ENCODE measurements at places on chromosomes 2 and 18.
A peak's percentile ranks its signal among the peaks of the same experiment; 100 is the strongest.

DNA sequence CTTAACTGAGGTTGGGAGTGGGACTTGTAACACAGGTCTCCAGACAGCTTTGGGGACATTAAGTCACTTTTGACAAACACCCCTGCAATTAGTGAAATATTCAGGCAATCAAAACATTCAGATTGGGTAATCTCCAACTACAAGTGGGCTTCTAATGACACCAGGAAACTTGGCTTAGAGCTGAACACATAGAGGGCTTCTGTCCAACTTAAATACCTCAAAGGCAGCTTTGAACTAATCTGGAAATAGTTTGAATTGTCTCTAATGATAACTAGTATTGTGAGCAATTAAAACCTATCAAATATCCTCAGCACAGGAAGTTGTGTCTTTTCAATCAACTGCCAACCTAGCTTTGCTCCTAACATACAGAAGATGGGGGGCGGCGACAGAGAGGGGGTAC lies 5.1 kb upstream of the ASPRV1 start:
- H3K4me3 ChIP-seq = no peak overlapping the region
- DNase-seq = no peak
- no peaks in the 10 kb centered on the region for H3K4me1 ChIP-seq
- H3K27ac ChIP-seq = no peak overlapping the region

DNA sequence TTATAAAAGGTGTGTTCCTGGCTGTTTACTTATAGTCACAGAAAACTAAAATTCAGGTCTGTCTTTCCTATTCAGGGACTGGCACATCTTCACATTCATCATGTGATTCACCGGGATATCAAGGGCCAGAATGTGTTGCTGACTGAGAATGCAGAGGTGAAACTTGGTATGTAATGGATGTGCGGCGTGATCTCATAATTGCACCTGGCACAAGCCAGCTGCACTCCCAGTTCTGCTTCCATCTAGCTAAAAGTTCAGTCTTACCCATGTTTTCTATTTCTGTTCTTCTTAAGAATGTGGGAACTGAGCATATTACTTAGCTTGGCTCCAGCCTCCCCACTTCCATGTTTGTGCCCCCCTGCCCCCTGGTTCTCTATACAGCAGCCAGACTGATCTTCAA lies 131.9 kb downstream of the MAP4K4 start:
- no peaks in the 10 kb centered on the region for H3K27me3 ChIP-seq
- H3K27ac ChIP-seq = no peak overlapping the region
- no peak for DNase-seq
- no peak overlapping the region for H3K4me3 ChIP-seq
- H3K36me3 ChIP-seq = peaks cover 6% of the 10 kb centered on the region

- H3K4me1 ChIP-seq = no peaks in the 10 kb centered on the region
- no peak overlapping the region for H3K4me3 ChIP-seq
- H3K27me3 ChIP-seq = no peaks in the 10 kb centered on the region
These were observed 6.4 kb downstream of the BAZ2B start for GRCh38 chr2:159609811-159610549.

GRCh38 chr2:65579506-65580235 lies 147.3 kb upstream of the SPRED2 start:
- DNase-seq = no peak
- H3K27ac ChIP-seq = no peak overlapping the region
- no peaks in the 10 kb centered on the region for H3K27me3 ChIP-seq
- H3K36me3 ChIP-seq = no peaks in the 10 kb centered on the region

- H3K4me3 ChIP-seq = no peak overlapping the region
- H3K27ac ChIP-seq = no peak overlapping the region
- H3K27me3 ChIP-seq = no peaks in the 10 kb centered on the region
- no peak for DNase-seq
- no peaks in the 10 kb centered on the region for H3K36me3 ChIP-seq
These were observed 15.1 kb downstream of the CYS1 start for GRCh38 chr2:10064932-10065772.

DNA sequence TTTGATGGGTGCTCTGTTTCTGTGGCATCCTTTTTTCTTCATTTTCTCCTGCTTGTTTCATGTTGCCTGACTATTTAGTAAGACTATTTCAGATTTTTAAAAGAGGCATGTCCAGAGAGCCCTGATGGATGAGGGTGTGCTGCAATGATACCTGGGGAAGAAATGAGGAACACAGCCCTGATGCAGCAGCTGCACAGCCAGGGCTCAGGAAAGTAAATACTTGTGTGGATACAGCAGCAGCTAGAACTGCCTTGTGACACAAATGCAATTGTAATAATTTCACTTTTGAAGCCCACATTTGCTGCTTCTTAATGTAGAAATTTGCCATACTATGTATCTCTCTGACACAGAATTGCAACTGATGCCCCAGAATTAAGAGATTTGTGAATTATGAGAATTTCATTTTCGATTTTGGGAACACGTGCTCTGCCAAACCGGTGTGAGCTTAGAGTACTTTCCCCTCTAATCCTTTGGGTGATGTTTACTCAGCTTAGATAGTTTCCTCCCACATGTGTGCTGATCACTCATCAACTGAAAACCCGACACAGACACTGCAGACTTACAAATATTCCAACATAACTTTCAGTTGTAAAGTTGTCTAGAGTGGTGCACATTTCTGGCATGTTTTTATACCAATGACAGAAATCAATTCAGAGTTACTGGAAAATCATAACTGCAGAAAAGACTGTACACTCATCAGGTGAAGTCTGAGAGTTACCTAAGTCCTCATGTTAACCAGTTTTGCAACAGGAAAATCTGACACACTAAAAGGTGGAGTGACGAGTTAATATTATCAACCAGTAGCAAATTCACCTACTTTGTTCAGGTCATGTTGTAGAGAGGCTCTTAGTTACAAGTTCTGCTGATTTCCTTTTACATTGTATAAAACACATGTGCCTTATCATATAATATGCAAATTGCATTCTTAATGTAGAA lies 383.4 kb downstream of the CBLN2 start:
- H3K27me3 ChIP-seq = no peaks in the 10 kb centered on the region
- H3K4me3 ChIP-seq = no peak overlapping the region
- no peaks in the 10 kb centered on the region for H3K4me1 ChIP-seq
- no peak overlapping the region for H3K27ac ChIP-seq
- no peaks in the 10 kb centered on the region for H3K36me3 ChIP-seq

DNA sequence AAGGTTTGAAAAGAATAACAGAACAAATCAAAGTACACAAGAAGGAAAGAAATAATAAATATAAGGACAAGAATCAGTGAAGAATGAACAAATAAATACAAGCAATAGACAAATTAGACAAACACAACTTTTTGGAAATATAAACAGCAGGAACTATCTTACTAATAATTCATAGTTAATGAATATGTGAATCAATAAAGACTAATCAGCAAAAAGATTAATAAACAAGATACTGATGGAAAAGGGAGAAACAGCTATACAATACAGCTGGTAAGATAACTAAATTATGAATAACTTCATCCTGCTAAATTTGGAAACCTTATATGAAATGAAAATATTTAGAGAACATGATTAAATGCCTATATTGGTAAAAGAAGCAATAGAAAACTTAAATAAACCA lies 193.6 kb upstream of the SPRED2 start:
- H3K27ac ChIP-seq = no peak overlapping the region
- no peaks in the 10 kb centered on the region for H3K27me3 ChIP-seq
- no peak for DNase-seq
- H3K4me1 ChIP-seq = no peaks in the 10 kb centered on the region

DNA sequence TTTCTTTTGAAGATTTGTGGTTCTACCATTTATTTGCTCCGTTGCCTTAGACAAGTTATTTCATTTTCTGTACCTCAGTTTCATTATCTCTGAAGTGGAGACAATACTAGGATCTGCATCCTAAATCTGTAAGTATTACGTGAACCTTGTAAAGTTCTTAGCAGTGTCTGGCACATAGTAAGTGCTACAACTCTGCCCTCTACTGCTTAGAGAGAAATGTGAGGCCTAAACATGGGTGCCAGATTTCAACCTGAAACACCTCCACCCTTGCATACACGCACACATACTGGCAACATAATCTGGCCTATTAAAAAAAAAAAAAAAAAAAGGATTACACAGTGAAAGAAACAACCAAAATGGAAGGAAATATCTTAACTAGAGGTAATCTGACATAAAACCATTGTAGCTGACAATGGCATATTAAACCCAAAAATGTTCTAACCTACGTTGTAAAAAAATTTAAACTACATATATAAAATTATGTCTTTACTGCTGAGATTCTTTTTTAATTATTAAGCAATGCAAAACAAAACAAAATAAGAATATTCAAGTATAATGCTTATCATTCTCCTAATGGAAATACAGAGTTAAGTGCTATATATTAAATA lies 132.6 kb downstream of the MAP2 start:
- H3K4me3 ChIP-seq = no peak overlapping the region
- DNase-seq = no peak
- H3K36me3 ChIP-seq = no peaks in the 10 kb centered on the region
- no peaks in the 10 kb centered on the region for H3K4me1 ChIP-seq
- H3K27me3 ChIP-seq = no peaks in the 10 kb centered on the region
- no peak overlapping the region for H3K27ac ChIP-seq

DNA sequence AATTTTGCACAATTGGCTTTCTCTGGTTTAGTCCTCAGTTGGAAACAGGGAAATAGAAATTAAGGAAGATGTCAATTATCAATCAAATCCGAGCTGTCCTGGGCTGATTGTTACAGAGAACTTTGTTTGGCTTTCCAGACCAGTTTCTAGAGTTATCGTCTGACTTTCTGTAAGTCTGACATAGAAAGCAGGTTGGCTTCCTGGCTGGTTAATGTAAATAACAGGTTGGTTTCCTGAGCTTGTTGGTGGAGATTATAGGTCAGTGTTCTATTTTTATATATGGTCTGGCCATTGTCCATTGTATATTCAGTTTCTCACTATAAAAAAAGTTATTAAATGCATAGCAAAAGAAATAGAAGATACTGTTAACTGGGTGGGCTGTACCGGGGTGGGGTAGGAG lies 204.8 kb downstream of the MBD2 start:
- no peaks in the 10 kb centered on the region for H3K36me3 ChIP-seq
- H3K4me1 ChIP-seq = no peaks in the 10 kb centered on the region
- no peak overlapping the region for H3K4me3 ChIP-seq
- no peak for DNase-seq
- no peaks in the 10 kb centered on the region for H3K27me3 ChIP-seq
- no peak overlapping the region for H3K27ac ChIP-seq

DNA sequence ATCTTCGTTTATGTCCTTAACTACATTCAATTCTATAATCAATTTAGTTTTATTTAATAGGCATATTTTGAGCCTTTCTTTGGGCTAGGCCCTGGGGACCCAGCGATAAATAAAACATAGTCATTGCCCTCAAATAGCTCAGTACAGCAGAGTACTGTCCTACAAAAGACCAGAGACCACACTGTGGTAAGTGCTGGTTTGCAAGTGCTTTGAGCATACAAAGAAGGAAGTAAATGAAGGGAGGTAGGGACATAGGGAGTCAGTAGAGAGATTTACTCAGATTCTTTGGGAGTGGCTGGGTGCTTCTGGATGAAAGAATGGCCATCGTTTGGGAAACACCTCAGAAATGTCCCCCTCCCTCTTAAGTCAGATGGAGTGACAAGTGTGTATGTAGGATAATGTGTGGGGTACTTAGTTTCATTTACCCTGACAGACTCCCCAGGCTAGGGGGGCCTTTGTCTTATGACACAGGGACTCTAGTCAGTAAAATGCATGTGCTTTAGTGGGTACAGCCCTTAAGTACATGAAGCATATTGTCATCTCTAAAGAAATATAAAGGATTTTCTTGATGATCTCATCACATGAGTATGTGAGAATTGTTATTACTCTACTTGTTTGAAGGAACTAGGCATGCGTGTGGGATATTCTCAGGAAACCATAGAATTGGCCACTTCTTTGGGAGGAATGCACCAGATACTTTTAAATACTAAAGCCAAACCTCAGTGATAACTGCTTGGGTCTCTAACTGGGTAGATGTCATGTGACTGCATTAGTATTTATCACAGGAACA lies 35.1 kb downstream of the MAPRE2 start:
- H3K4me3 ChIP-seq = no peak overlapping the region
- H3K27ac ChIP-seq = no peak overlapping the region
- DNase-seq = no peak
- peaks cover 9% of the 10 kb centered on the region for H3K36me3 ChIP-seq
- H3K4me1 ChIP-seq = no peaks in the 10 kb centered on the region
- H3K27me3 ChIP-seq = no peaks in the 10 kb centered on the region

DNA sequence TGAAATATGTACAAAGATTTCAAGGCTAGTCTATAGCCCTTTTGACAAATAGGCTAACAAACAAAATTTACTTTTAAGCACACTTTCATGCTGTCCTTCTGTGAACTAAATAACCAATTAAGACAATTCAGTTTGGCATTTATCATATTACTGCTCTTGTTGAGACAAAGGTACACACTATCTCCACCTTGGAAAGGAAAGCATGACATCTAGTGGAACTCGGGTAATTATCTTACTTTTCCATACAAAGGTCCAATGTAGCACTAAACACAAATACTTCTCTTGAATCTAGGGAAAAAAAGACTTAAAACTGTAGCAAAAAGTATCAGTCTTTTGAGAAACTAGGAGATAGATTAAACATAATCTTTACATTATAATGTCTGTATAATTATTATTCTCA lies 125.0 kb upstream of the CD226 start:
- H3K36me3 ChIP-seq = no peaks in the 10 kb centered on the region
- no peak overlapping the region for H3K27ac ChIP-seq
- DNase-seq = no peak

DNA sequence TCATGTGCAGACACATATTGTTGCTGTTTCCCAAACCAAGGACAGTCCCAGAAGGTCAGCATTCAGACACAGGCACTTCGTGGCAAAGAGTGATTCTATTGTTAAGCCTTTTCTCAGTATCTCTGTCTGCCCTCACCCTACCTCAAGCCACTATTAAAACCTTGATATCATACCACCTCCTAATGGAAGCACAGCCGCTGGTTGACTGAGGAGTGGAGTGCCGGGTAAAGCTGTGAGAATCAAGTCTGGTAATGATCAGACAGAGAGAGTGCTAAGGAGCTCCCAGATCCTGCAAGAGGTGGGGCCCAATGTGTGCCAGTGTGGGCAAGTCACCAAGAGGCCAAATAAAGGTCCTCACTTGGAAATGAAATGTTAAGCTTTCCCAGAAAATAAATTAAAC lies 819.5 kb downstream of the BCL11A start:
- H3K27ac ChIP-seq = no peak overlapping the region
- H3K4me3 ChIP-seq = no peak overlapping the region
- H3K27me3 ChIP-seq = no peaks in the 10 kb centered on the region

GRCh38 chr18:70956554-70956953 lies 667.7 kb downstream of the SOCS6 start:
- no peak overlapping the region for H3K27ac ChIP-seq
- no peak overlapping the region for H3K4me3 ChIP-seq
- peak; percentile 3 for DNase-seq
- H3K4me1 ChIP-seq = no peaks in the 10 kb centered on the region
- H3K36me3 ChIP-seq = no peaks in the 10 kb centered on the region

- H3K4me1 ChIP-seq = peaks cover 64% of the 10 kb centered on the region
- H3K4me3 ChIP-seq = no peak overlapping the region
- H3K36me3 ChIP-seq = no peaks in the 10 kb centered on the region
- no peak overlapping the region for H3K27ac ChIP-seq
- no peaks in the 10 kb centered on the region for H3K27me3 ChIP-seq
- no peak for DNase-seq
These were observed 206.4 kb upstream of the ID2 start for GRCh38 chr2:8475349-8476031.

Data from naive thymus-derived CD4-positive, alpha-beta T cell (primary cell).